ENCODE measurements at places on chromosomes 6 and 20.

DNA sequence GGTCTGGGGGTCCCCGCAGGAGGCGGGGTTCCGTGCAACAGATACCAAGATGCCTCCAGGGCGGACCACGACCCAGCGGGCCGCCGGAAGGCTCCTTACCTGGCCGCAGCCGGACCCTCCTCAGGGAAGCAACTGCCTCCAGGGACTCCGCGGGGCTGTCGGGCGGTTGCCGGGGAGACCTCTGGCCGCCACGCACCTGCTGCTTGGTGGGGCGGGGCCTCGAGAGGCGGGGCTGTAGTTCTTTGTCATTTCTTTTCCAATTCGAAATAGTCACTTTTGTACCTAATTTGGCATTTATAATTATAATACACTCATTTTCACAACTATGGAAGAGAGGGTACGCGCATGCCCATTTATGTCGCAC, 647 bp downstream of the AK9 start:
- DNase-seq = no peak

- no peak for DNase-seq
Observed at GRCh38 chr20:3224681-3225421, 14.1 kb downstream of the SLC4A11 start.

GRCh38 chr6:28657769-28658465, 132.2 kb downstream of the GPX5 start:
- DNase-seq = peak; percentile 62

- no peak for DNase-seq
Observed at GRCh38 chr20:11173916-11174315, 500.1 kb upstream of the JAG1 start.

- peak; percentile 98 for DNase-seq
Observed at GRCh38 chr6:27592481-27593199, 119.7 kb upstream of the ZNF184 start.

DNA sequence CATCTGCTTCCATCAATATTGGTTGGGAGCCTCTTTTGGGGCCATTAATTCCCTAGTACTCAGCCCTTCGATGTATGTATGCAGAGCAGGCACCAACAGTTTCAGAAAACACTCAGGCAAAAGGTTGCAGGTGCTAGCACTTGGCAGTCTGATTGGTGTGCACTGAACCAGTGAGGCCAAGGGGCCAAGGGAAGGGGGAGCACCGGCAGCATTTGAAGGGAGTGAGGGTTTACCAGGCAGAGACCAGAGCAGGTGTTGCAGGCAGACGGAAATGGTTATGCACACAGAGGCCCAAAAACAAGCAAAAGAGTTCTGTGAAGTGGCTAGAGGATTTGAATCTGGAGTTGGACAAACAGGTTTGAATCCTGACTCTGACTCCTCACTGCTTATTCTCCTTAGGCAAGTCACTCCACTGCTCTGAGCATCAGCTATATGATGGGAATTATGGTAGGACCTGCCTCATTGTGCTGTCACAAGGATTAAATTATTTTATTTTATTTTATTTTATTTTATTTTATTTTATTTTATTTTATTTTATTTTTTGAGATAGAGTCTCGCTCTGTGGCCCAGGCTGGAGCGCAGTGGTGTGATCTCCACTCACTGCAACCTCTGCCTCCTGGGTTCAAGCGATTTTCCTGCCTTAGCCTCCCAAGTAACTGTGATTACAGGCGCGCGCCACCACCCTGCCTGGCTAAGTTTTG, 58.1 kb upstream of the SHLD1 start:
- DNase-seq = no peak

All from SK-MEL-5 (cell line).